ENCODE measurements at places on chromosomes 12 and 14.

GRCh38 chr12:2256453-2256852 is 203.7 kb downstream of the CACNA1C start:
- DNase-seq = no peak

GRCh38 chr12:52151153-52151836 is 40.5 kb downstream of the KRT80 start:
- no peak for DNase-seq

DNA sequence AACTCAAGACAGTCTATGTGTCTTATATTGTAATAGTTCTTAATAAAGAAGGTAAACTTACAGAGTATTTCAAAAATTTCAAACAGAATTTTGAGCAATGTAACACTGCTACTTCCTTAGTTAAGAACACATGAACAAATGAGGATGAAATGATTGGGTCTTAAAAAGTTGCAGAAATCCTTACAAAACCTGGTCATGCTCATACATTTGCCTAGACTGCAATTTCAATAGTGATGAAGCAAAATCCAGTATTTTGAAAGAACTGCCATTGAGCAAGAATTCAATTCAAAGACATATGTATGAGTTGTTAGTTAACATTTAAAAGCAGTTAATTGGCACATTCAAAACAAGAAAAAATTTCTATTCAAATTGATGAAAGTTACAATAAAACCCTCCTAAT is 17.8 kb upstream of the HIF1A start:
- no peak for DNase-seq

- DNase-seq = no peak
These were observed 51.2 kb upstream of the AEBP2 start for GRCh38 chr12:19388131-19388549.

GRCh38 chr12:105783983-105784947 is 354.5 kb downstream of the NUAK1 start:
- peak; percentile 16 for DNase-seq

DNA sequence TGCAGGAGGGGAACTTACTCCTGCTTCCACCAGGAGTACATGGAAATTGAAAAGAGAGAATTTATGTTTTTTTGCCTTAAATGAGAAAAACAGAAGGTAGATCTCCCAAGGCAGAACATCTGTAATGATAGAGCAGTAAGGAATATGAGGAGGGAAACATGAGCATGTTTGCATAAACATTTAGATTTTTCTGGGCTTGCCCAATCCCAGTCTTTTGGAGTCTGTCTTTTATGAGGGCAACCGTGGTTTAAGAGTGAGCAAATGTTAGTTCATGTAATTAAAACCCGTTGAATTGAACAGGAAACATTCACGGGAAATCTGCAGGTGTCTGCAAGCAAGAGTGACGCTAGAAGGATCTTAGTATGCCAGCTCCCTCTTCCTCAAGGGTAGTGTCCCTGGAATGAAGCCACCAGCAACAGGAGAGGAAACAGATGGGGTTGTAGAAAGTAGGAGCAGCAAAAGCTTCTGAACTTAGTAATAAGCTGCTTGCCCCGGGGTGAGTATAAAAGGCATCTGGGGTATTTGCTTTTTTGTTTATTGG is 79.3 kb downstream of the ARF6 start:
- DNase-seq = no peak

- no peak for DNase-seq
These were observed 63.2 kb downstream of the PRIMA1 start for GRCh38 chr14:93725002-93725582.

DNA sequence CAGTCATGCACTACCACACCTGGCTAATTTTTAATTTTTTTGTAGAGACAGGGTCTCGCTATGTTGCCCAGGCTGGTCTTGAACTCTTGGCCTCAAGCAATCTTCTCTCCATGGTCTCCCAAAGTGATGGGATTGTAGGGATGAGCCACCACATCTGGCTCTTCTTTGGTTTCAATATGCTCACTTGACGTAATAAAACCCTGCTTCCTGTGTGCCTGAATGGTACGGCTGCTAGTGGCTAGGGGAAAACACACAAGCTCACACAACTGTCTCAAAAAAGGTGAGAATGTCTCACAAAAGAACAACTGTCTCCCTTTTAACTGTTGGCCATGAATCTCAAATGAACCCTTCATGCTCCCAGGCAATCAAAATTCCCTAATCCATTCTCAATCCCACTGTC is 15.0 kb downstream of the C1S start:
- no peak for DNase-seq

DNA sequence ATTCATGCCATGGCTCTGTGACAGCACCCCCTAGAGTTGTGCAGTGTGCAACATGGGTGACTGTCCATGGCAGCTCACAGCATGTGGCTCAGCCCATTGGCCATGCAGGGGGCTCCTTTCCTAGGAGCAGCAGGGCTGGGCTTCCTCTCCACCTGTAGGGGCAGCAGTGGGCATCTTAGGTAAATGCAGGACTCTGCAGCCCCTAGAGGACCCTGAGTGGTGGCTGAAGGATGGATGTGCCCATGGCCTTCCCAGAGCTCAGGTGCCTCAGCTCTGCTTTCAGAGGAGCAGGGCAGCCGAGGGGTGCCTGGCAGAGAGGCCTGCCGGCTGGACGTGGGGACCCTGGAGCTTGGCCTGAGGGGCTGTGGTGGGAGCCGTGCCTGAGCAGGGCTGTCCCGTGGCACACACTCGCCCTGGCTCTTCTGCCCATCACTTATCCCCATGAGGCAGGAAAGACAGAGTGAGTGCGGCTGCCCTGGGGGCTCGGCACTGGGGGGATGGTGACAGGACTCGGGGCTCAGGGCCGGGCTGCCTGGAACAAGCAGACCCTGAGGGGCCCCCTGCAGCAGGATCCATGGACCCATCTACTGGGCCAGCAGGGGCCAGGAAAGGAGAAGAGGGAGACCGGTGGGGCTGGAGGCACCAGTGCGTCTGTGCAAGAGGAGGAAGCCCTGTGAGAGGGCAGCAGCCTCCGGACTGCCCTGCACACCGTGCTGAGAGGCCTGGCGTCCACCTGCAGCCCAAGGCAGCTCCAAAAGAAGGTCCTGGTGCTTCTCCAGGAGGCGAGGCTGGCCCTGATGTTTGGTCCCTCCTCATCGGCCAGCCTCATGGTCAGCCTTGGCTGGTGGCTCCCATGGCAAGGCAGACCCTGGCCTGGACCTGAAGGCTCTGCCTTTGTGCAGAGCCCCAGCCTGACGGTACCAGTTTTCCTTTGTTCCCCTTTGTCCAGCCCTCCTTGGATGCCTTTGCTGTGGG is 7.6 kb downstream of the ADSS1 start:
- DNase-seq = no peak

DNA sequence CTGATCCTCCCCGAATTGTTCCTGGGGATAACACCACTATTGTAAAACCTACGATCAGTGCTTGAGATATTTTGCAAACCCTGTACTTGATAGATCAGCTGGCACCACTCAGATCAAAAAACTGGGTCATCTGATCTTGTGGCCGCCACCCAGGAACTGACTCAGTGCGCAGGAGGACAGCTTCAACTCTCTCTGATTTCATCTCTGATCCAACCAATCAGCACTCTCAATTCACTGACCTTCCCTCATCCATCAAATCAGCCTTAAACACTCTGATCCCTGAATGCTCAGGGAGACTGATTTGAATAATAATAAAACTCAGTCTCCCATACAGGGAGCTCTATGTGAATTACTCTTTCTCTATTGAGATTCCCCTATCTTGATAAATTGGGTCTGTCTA is 4.2 kb upstream of the XPOT start:
- DNase-seq = peak; percentile 66

DNA sequence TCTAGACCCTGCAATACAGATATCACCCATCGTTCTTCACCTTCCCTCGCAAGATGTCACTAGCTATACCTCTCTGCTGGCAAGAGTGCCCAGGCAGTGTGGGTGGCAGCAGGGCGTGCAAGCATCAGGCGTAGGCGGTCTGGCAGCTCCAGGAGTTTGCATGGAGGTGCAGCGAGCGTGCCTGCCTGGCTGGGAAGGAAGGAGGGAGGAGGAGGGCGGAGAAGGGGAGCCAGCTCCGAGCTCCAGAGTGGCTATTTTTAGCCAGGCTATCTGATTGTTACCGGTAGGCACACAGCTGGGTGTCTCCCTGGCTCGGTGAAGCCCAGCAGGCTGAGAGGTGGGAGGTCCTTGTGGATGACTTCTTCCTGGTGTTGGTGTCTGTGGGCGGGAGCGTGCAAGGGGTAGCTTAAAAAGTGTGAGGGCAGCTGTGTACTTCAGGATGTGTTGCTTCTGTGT is 6.2 kb downstream of the FOXJ2 start:
- DNase-seq = peak; percentile 78

- no peak for DNase-seq
These were observed 177.8 kb downstream of the KLHL28 start for GRCh38 chr14:44783901-44784300.

- DNase-seq = peak; percentile 73
These were observed 11.9 kb downstream of the TMEM52B start for GRCh38 chr12:10190558-10191388.

DNA sequence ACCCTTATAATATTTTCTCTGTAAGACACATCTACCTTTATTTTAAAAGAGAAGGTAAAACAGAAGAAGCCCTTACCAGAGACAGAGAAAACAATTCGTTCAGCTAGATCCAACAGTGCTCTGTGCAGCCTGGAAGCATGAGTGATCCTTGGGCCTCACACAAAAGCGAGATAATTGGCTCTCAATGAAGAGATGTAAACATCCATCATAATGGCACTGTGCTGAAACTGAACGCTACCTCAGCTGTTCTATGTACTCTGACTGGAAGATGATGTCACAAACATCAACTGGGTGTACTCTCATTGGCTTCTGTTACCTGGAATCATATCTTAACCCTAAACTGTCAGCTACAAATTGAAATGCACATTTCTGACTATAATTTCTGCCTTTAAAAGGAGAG is at the start of gene MGAT4C:
TSS of gene MGAT4C (minus strand) at position 229 of the 400 bp plus-strand sequence.
- no peak for DNase-seq
